NCI-H2171 treated with DMSO at 0.1 percent for 48 hours (cell line): ENCODE measurements at places on chromosomes 2 and 18.
A peak's percentile ranks its signal among the peaks of the same experiment; 100 is the strongest.

- no peak for DNase-seq
These were observed 16.2 kb downstream of the EPB41L3 start for GRCh38 chr18:5527603-5528002.

GRCh38 chr2:215347878-215348277 is 36.0 kb downstream of the ATIC start:
- DNase-seq: no peak

DNA sequence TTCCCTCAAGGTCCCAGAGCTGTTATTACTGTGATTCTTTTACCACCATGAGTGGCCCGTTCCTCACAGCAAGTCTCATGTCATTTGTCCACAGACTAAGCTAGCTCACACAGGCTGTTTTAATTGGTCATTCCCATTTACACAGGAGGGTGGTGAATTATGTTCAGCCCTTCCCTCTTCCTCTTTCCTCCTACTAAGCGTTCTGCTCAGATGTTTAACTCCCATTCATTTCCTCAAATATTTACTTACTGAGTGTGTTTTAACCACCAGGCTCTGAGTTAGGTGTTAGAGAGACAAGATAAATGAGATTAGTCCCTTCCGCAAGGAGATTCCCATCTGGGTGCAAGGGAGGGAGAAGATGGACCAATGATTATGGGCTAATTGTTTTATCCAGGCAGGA is 403.6 kb upstream of the ACVR2A start:
- no peak for DNase-seq

- DNase-seq: no peak
These were observed 7.3 kb downstream of the CEP192 start for GRCh38 chr18:12998332-12999060.

DNA sequence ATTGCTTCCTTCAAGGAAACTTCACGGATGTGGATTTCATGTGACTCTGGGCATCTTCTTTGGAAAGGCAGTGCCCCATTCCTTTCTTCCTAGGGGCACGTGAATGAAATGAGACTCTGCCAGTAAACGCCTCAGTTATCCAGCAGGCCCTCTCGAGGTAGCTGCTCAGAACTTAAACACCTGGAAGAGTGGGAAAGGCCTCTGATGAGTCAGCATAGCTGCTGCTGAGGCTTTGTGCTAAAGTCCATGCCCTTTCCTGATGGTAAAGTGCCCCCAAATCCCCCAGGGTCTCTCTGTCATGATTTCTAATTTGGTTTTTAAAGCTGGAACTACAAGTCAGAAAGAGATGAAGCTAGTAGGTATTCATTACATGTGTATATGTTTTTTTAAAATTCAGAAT is 3.8 kb downstream of the SLC1A4 start:
- no peak for DNase-seq

DNA sequence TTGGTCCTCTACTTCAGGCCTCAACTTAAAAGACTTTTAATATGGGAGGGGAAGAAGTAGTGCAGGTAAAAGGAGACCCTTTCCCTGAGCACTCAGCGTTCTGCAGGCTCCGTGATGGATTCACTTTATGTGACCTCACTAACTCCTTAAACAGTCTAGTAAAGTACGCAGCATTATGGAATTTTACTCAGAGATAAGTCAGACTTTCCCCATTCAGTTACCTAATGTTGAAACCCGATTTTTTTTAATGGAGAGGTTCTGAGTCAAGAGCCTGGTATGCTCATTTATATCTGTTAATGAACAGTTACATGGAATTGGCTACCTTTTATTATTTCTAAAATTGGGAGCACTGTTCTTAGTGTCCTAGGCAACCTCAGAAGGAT is 34.1 kb downstream of the RASGRP3 start:
- no peak for DNase-seq

GRCh38 chr2:240253583-240254145 is 113.2 kb upstream of the OTOS start:
- no peak for DNase-seq

DNA sequence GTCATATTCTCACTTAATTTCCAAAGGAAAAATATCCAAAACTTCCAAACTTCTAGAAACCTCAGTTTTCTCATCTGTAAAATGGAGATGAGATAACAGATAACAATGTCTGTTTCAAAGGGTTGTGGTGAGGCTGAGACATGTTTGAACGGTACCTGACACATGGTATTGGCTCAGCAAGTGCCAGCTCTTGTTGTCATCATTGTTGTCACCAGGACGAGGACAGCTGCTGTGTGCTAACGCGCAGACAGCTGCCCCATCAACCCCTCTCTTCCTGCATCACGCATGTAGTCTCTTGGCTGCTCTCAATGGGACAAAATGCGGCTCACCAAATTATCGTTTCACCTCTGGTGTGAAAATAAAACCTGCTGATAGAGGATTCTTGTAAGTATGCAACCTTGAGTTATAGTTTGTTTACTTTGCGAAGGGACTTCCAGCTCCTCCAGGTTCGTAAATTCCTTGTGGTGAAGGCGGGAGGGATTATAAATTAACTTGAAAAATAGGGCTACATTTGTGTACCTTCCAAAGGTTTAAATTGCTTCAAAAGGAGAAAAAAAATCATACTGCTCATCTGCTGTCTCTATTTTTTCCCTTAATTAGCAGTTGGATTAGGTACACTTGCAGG is 605.4 kb downstream of the BCL11A start:
- peak; percentile 20 for DNase-seq

DNA sequence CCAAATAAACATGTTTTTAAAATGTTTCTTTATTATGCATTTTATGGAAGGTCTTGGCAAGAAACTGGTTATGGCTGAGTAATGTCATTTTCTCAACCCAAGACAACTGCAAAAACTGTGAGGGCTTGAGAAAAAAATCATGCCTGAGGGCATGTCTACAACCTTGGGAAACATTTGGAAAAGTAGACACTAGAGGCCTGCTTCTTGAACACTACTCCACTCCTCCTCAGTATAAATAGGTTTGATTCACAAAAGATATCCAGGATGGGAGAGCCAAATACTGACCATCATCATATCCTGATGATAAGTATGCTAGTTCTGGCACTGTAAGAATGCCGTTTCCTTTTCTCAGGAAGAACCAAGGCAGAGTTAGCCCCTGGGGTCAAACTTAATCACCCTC is 71.1 kb downstream of the OSR1 start:
- DNase-seq: no peak

DNA sequence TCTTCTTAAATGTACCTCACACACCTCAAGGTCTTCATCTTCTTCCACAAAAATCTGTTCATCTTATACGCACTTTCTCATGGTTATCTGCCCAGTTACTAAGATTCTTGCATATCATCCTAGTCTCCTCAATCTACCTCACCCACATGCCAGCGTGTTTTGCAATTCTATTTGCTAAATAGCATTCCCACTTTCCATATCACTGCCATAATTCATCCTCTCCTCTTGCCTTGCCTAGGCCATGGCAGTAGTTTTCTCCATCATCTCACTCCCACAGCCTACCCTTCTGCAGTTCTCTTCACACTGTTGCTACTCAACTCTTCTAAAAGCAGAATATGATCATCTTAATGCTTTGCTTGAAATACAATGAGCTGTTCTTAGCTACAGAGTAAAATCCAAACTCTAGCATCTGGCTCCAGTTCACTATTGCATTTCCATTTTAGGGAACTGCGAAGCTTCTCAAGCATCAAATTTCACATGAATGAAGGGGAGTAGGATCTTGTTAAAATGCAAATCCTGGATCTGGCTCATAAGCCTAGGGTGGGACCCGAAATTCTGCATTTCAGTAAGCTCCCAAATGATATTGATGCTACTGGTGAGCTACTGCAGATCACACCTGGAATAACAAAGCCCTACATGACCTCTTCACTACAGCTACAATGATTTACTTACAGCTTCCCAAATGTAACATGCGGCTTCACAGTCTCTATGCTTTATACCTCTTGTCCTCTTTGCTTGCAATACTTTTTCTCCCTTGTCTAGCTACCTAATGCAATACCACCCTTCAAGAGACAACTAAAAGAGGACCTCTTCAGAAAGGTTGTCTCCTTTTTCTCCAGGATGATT is 293.9 kb downstream of the SATB2 start:
- peak; percentile 76 for DNase-seq

DNA sequence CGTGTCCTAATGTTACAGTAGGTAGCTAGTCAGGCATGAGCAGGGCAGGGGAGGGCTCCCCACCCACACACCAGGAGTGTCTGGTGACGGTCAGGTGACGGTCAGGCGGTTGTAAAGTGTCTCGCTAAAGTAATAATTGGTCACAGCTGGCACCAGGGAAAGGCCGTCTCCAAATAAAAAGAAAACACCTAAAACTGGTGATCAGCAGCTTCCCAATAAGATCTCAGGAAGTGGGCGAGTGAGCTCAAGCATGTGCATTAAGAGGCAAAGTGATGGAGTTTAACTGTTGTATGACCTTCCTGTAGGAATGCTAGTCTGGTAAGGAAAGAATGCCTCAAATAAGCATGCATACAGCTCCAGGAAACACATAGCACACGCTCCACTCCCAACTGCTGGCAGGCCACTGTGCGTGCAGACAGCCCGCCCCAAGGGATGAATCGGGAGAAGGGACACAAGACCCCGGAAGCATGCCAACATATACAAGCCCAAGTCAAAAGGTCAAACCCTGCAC is 177.1 kb downstream of the RNF144A start:
- DNase-seq: no peak

- DNase-seq: no peak
These were observed 2.3 kb upstream of the ITGA4 start for GRCh38 chr2:181454686-181455450.

- DNase-seq: no peak
These were observed 105.7 kb upstream of the TTC39C start for GRCh38 chr18:23908827-23909226.

DNA sequence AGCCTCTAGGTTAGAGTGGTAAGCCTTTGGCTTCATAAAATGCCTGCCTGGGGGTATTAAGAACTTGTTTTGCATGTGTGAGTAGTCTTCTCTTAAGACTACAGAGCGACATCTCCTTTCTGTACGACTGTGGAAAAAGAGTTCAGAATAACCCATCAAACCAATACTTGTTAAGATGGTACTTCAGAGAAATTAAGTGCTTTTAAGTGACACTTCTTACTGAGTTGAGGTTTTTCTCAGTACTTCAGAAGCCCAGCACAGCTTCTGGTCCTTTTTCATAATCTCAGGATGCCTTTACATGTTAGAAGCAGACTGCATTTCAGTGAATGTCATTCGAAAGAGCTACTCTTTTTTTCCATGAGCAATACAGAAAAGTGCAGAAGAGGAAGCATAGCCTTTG is 10.8 kb downstream of the XRCC5 start:
- DNase-seq: no peak

DNA sequence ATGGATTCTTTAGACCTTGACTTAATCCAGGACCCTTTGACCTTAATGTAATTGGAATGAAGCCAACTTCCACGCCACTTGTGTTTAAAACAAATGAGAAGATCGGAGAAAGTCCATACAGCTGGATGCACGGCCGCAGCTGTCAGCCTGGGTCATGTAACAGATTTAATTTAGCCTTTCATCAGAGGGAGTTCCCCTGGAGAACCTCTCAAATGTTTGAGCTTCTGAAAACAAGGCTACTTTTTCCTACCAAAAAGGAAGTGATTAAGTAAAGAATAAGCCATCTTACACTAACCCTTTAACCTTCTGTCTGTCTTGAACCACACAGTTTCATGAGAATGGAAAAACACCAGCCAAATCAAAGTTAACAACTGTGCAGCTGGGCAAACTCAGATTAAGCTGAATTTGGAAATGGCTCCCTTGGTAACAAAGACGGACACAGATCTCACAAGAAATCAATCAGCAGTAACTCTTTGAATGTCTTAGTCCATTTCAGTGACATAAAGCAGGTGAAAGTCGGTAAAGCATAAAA is 103.6 kb downstream of the DOCK10 start:
- peak; percentile 4 for DNase-seq

- DNase-seq: no peak
These were observed 15.7 kb upstream of the COX7A2L start for GRCh38 chr2:42376758-42377157.

- no peak for DNase-seq
These were observed 87.1 kb downstream of the FBXO15 start for GRCh38 chr18:74060579-74060978.

GRCh38 chr18:23967321-23968089 is 47.0 kb upstream of the TTC39C start:
- DNase-seq: no peak

- no peak for DNase-seq
These were observed 100.5 kb upstream of the GLI2 start for GRCh38 chr2:120635146-120635545.

DNA sequence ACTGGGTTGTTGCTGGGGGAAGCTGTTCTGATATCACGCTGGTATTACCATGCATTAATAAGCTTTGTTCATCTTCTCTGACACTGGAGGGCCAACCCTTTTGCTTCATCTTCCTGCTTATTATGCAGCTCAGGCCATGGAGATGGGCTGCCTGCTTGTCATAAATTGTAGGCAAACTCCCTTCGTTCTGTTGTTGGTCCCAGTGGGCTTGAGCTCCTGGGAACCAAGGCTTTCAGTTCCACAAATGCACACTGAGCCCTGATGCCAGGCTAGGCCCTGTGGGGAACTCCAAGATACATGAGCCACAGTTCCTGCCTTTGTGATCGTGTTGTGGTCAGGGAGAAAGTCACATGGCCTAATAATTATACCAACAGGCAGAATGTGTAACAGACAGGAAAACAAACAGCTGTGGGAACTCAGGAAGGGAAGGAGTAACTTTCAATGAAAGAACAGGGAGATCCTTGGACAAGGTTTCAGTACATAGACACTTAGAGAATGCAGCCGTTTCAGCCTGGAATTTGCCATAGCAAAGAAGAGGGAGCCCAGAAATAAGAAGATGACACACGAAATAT is 49.0 kb upstream of the BCL2L11 start:
- peak; percentile 21 for DNase-seq

GRCh38 chr2:71071681-71072398 is 3.4 kb downstream of the NAGK start:
- no peak for DNase-seq

DNA sequence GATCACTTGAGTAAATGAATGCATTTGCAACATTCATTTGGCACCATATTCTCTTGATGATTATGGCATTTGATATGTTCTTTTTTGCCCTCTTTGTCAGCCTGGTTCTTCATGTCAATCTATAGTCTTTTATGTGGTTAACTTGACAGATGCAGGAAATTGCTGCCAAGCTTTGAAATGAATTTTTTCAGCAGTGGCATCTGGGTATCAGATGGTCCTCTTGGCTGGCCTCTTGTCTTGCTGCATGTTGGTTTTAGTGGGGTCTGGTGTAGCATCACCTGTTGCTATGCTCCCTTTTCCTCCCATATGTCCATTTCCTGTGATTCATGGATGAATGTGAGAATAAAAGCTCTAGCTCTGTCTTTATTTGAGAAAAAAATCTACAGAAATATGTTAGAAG is 119.9 kb downstream of the DPP4 start:
- DNase-seq: peak; percentile 78

DNA sequence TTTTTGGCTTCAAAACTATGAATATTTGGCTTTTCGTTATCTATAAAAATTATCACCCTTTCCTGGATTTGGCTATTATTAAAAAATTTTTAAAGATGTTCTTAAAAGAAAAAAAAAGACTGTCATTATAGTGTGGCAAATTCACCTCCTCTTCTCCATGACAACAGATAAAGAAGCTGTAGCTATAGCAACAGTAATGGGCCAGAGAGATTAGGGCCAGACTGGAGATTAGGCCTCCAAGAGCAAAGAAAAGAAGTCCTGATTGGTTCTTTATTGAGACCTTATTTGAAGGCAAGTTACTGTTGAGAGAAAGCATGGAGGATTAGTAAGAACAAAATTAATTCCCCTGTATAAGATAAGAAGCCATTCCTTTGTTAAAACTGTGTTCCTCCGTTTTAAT is 812.5 kb downstream of the DCC start:
- DNase-seq: no peak
